ENCODE measurements at places on chromosomes 11 and 22.

- no peak for DNase-seq
Observed at GRCh38 chr11:131913267-131913666, 542.9 kb downstream of the NTM start.

GRCh38 chr11:19959648-19960059 lies 200.6 kb downstream of the DBX1 start:
- DNase-seq: no peak

GRCh38 chr11:85843929-85844328 lies 11.3 kb upstream of the CCDC83 start:
- DNase-seq: no peak

DNA sequence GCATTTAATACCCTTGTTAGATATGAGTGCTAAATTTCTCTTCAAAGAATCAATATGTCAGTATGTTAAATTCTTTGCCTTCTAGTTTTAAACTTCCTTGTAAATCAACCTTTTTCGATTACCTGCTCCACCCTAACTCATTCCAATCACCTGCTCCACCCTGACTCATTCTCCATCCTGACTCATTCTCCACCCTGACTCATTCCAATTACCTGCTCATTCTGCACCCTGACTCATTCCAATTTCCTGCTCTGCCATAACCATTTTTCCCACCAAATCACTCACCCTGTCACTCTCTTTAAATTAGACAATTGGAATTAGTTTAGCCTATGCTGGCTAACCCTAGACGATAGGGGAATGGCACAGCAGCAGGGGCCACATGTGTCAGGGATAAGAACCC lies 519.5 kb upstream of the LRRC4C start:
- DNase-seq: peak; percentile 64

- peak; percentile 98 for DNase-seq
Observed at GRCh38 chr11:35166369-35167360, 27.7 kb downstream of the CD44 start.

DNA sequence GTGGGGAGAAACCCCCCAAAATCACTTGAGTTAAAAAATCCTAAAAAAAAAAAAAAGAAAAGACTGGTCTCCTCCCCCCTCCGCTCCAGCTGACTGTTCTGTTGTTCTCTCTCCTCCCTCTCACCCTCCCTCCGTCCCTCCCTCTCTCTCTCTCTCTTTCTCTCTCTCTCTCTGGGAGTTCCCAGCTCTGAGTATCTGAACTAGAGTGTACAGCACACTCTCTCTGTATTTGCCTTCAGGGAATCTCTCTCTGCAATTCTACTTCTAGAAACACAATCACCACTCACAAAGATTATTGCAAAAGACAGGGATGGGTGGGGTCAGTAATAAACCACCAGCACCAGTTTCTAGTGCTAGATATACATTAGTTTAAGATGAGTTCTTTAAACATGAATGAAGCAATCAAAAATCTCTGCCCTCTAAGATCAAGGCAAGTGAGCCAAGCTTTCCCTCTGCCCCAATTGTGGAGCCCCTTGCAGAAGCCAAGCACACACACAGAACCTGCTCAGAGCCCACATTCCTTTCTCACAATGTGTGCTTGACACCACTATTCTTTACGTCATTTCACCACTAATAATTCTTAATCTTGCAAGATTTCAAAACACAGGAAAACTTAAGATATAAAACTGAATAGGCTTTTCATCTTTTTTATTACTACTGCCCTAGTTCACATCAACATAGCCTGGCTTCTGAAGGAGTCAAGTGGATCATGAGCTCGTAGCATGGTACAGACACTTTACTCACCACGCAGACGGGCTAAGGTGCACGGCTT lies 133.5 kb downstream of the RBFOX2 start:
- peak; percentile 50 for DNase-seq

- DNase-seq: no peak
Observed at GRCh38 chr22:19632668-19633148, 81.6 kb upstream of the SEPTIN5 start.

Data from PC-3 (cell line).